ENCODE measurements at places on chromosomes 16 and 17.

DNA sequence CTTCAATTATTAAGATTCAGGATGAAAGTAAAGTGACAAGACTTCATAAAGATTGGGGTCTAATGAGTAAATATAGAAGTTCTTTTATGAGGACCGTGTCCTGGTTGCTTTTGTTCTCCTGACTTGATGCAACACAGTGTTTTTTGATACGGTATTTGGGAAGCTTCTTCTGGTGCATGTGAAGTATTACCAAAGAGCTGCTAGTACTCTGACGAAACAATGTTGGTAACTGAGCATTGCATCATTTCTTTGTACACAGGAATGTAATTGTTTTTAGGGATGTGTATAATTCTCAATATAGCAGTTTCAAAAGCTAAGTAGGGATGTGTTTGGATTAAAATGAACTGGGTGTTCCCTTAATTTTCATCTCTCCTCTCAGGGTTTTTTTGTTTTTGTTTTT, 15.9 kb downstream of the KPNB1 start:
- DNase-seq, result no peak

- DNase-seq, result no peak
These were observed 147.9 kb downstream of the STX8 start for GRCh38 chr17:9427465-9428315.

GRCh38 chr17:67467500-67468455, 90.7 kb downstream of the PITPNC1 start:
- DNase-seq, result no peak

- no peak for DNase-seq
These were observed 331.3 kb upstream of the EEF2KMT start for GRCh38 chr16:5428932-5429331.

GRCh38 chr17:81821603-81822311, 11.3 kb downstream of the MCRIP1 start:
- no peak for DNase-seq

DNA sequence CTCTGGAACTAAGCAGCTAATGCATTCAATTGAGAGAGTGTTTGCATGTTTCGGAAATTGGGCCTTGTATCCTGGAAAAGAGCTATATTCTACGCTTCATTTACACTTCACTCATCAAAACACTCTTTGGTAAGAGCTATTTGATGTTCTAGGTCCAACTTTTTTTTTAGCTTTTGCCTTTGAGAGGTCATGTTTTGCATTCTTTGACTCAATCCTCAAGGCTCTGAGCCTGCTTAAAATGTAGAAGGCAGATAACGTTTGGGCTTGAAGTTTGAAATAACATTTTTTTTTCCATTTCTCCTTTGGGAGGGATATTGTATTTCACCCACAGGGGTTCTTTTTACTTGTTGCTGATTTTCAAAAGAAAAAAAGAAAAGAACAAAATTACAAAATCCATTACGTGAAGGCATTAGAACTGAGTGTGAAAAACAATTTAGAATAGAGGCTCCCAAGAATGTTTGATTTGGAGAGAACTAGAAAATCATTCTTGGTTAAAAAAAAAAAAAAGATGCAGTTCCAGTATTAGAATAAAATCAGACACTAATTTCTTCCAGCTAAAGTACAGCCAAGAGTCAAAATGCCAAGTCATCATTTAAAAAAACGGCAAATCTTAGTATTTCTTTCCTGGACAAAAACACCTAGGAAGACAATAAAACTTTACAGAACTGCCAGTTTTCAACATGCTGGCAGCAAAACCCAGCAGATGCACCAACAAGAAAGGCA, 268.5 kb downstream of the GRIN2A start:
- DNase-seq, result no peak

Data from NCI-H748 treated with DMSO at 0.1 percent for 48 hours (cell line).